ENCODE measurements at places on chromosomes 11 and 22. TPM values are rescaled to one million over a fixed set of nuclear protein-coding genes. Genes with fewer than 3 reads are reported as not detected.

DNA sequence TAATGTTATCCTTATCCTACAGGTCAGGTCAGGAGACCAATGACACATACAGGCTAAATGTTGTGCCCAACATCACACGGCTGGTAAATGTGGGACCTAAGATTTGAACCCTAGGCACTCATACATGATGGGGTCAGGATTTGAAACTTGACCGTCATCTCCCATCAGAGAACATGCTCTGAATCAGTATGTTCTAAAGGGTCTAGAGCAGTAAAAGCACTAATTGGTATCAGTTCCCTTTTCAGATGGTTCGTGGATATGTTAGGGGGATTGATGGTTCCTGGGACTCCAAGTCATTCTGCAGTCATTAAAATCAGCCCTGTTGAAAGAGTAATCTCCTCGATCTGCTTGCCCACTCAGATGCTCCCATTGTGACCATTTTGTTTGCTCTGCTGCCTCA is 65.5 kb downstream of the BMAL1 start:
- no peak for DNase-seq

- peak; percentile 85 for DNase-seq
Observed at GRCh38 chr22:46058091-46058420, 81.1 kb upstream of the WNT7B start.

DNA sequence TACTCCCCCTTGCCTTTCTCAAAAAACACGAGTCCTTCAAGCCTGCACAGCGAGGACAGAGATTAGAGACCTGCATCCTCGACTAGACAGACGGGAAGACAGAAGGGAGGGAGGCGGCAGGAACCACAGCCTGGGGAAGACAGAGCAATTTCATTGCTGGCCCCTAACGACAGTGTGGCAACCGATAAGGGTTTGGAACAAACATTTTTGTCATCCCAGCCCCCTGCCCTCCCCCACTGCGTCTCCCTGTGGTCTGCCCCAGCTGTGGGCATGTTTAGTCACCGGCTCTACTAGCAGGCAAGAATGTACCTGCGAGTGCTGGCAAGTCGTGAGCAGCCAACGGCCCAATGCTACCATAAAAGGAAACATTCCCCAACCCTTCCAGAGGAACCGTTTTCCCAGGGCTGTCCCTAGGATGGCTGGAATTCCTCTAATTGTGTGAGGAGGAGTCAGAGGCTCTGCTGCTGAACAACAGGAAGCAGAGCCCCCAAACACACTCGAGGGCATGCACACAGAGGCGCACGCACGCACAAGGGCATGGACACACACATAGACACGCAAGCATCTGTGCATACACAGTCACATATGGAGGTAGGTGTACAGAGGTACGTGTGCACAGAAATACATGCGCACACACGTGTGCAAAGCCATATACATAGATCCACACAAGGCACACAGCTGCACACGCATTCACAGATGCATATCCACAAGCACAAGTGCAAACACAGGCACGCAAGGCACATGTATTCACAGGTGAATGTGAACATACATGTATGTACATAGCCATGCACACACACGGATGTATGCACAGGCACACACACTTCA is 58.3 kb downstream of the MYH9 start:
- peak; percentile 72 for DNase-seq

Gene MYRF
- not detected for total RNA-seq

- DNase-seq: no peak
Observed at GRCh38 chr11:88114486-88115045, 60.7 kb downstream of the RAB38 start.

- peak; percentile 75 for DNase-seq
Observed at GRCh38 chr11:113447621-113448315, 27.4 kb downstream of the DRD2 start.

Gene GSTT2B
- total RNA-seq: 5.3 TPM

DNA sequence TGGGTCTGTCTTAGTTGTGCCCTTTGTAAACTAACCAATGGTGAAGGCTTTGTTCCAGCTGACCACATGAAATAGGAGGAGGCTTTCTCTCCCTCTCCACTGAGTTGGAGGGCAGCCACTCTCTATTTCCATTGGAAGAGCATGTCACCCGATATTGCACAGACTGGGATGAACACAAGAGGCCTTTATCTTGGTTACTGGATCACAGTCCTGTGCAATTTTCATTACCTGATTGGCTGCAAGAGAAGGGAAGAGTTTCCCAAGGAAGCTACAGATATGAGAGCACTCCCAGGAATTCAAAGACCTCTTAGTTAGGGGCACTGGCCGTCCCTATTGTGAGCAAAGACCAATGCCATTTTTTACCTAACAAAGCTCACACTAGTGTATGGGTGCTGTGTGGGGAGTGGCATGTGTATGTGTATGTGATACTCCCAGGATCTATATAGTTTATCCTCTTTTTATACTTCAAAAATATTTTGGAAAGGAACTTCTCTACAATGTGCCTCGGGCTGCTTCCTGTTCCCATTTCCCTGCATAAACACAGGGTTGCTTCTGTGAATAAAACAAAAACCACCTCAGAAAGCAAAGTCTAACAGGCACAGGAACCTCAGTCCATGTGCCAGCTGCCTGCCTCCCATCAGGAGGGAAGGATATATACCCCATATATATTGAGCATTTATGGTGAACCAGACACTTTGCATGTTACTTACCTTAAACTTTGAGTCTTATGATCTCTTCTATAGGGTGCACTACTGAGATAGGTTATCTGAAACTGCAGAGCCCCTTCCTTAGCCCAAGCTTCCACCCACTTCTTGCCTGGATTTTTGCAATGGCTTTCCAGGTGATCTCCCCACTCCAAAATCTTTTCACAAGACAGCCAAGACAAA is 126.5 kb downstream of the RASSF10 start:
- peak; percentile 32 for DNase-seq

DNA sequence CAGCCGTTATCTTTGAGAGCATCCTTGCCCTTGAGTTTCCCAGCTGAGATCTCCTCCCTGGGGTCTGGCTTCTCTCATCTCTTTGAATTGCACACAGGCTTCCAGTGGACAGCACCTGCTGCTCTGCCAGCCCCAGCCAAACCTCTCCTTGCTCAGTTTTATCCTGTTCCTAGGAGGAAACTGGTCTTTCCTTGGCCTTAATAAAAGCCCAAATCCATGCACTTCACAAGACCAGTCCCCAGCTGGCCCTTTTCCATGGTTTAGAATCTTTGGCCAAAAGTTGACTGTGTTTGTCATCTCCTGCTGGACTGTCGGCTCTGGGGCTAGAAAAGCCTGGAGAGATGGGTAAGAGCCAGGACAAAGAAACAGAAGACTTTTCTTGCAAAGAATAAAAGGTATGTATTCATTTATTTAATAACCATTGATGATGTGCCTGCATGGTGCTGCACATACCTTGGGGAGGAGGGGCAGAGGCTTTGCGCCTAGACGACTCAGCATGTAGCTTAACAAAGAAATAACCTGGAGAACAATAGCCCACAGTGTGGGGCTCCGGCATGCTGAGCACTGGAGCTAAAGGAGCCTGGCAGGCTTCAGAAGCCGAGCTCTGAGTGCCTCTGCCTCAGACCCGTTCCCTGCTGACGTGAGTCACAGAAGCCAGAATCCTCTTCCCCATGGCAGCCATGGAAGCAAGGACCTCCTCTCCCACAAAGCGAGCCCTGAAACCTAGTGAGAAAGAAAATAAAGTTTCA is 319.3 kb upstream of the B3GAT1 start:
- no peak for DNase-seq

DNA sequence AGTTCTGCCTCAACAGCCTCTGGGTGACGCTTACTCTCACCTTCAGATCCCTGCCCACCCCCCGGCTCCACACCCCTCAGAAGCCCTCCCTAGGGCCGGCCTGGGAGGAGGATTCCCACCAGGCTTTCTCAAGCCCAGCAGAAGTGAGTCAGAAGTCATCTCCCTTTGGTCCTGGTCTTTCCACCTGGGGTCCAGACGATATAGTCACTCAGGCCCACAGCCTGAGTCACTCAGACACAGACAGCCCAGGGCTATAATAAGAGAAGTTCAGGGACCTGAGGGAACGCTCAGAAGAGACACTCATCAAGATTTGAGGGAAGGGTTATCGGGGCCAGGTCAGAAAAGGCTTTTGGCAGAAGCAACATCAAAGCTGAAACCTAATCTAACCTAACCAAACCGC is 127.1 kb downstream of the SPATA19 start:
- DNase-seq: no peak

GRCh38 chr11:75602951-75603350 is 40.9 kb downstream of the SERPINH1 start:
- no peak for DNase-seq

DNA sequence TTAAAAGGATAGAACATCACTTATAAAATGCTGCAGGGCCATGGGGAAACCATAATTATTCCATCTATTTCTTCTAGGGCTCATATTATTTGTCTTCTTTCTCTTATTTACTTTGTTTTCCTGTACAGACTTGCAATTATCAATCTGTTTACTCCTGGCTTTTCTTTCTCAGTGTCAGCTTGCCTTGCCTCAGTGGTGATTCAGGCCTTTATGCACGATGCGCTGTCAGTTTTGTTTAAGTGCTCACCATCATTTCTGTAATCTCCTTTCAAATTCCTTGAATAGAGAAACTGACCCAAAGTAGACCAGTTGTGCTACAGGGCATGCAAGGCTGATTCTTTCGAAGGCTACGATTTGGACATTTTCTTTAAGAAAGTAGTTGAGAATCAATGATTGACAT is 4.7 kb downstream of the PDHX start:
- no peak for DNase-seq

Gene MPEG1
- total RNA-seq: not detected

DNA sequence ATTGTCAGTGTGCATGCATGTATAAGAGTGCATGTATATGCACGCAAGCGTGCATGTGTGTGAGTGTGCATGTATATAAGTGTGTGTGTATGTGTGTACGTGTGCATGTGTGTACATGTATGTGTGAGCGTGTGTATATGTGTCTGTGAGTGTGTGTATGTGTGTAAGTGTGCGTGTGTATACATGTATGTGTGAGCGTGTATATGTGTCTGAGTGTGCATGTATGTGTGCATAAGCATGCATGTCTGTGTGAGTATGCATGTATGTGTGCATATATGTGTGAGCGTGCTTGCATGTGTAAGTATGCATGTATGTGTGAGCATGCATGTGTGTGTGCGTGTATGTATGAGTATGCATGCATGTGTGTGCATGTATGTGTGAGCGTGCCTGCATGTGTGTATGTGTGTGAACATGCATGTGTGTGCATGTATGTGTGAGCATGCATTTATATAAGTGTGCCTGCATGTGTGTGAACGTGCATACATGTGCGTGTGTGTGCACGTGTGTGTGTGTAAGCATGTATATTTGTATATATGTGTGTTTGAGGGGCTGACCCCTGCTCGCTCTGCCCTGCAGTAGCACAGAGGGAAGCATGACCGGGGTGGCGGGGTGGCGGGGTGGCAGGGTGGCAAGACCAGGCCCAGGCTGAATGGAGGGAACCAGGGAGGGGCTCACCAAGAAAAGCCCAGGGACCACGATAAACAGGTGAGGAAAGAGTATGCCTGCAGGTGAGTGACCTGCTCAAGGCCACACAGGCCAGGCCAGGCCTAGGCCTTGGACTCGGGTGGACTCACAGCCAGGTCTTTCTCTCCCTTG is 26.3 kb downstream of the CYTH4 start:
- DNase-seq: no peak

Gene RIMBP3C
- 0.22 TPM for total RNA-seq

DNA sequence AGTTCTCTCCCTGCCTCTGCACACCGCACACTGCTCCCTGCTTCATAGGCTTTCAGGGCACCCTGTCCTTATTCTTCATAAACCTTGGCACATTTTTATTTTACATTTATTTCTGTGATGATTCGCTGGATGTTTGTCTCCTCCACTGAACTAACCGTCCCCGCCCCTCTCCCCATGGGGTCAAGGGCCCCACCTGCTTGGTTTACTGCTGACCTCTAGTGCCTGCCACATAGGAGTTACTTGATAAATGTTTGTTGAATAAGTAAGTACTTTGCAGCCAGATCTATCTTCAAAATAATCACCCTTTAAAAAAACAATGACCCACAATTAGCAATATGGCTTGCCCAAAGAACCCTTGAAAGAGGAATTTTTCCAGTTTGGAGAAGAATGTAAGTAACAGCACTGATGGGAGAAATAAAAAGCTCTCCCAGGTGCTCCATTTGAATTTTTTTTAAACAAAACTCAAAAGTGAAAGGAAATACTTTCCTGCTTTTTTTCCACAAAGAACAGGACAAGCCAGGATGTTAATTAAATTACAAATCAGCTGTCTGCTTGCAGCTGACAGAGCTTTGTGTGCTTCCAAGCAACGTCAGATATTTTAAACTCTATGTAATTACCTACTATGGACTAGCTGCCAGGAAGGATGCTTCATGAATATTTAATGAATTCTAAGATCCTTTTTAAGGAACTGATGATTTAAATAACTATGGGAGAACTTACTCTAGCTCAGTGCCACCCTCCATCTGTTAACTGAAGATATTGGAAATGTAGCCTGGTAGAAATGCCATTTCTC is 1083.6 kb downstream of the DLG2 start:
- no peak for DNase-seq

Gene GDPD4
- total RNA-seq: not detected

DNA sequence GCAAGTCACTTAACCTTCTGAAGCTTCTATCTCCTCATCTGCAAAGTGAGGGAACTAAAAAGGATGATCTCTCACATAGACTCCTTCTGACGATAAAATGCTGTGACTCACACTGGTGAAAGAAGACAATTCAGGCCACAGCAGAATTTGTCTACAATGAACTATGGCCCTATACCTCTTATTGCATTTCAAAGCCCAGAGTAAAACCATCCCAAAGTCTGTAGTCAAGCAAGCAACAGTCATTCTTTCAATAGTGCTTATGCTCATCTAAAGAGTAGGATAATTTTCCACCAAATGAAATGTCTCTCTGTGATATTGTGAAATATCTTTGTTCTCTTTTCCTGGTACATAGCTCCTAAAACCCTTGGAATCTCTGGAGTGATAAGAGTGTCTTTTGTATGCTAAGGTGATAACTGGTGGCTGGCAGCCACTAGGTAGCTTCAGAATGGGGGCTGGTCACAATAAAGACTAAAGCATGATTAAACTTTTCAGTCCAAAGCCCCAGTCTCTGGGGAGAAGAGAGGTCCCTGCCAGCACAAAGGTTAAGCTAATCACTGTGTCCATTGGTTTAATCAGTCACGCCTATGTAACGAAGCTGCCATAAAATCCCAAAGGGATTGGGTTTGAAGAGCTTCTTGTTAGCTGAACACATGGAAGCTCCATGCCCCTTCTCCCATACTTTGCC is 30.8 kb downstream of the SYTL2 start:
- peak; percentile 57 for DNase-seq

DNA sequence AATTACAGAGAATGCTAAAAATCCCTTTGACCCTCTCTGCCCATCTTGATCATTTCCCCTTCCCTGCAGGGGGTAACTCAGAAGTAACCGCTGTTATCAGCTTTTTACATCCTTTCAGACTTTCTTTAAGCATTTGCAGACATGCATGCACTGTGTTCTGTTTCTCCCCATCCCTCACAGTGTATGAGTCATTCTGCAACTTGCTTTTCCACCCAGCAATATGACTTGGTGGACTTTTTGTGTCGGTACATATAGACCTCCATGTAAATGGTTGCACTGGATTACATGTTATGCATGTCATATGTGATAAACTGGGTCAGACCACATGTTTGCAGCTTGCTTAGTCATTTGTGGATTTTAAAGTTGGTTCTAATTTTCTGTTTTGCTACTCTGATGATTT is 87.7 kb upstream of the NECTIN1 start:
- no peak for DNase-seq

- no peak for DNase-seq
Observed at GRCh38 chr11:64604458-64605243, 13.6 kb downstream of the SLC22A12 start.

Gene HDAC10
- total RNA-seq: 16.8 TPM

GRCh38 chr11:61695917-61696316 is 15.7 kb downstream of the DAGLA start:
- peak; percentile 95 for DNase-seq
